Fibroblast of mammary gland (primary cell): ENCODE measurements at places on chromosomes 6 and 20.

GRCh38 chr6:157305670-157306653 lies 17.4 kb downstream of the TMEM242 start:
- no peak for DNase-seq

- DNase-seq: no peak
These were observed 92.4 kb upstream of the B3GAT2 start for GRCh38 chr6:71049198-71049770.

DNA sequence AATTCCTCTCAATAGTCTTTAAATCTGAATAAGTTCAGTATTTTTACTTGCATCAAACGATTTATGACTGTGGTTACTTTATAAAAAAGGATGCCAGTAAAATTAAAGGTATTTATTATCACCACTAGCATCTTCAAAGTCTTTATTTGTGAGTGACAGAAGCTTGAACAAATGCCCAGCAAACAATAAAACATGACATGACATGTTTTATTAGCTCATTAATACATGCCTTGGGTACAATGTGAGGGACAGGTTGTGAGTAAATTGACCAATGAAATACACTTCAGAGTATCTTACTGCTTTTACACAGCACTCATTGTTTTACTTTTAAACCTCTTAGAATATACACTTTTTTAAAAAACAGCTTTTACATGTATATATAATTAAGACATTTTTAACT lies 113.4 kb upstream of the BEND3 start:
- DNase-seq: no peak

DNA sequence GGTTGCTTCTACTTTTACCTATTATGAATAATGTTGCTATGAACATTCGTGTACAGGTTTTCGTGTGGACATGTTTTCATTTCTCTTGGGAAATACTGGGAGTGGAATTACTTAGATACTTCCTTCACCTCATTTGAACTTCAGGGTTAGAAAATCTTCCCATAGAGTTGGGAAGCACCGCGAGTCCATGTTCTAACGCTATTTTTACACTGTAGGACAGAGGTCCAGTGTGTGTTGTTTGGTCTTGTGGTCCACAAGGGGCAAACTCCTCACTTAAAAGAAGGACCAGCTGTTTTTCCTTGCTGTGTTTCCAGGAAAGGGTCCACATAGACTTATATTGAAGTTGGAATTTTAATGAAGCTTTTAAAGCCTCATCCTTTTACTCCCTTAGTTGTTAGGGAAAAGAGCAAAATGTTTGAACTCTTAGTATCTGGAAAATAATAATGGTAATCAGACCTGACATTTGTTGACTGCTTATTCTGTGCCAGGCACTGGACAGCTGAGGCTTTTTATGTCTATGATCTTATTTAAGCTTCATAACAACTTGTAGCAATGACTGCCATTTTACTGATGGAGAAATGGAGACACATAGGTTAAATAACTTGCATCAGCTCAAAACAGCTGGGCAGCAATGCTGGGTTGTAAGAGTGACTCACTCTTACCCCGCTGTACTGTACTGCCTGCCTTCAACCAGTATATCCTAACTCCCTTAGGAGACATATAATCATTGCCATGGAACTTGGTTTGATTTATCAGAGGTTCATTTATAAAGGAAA lies 52.0 kb downstream of the CDC5L start:
- DNase-seq: peak; percentile 88

DNA sequence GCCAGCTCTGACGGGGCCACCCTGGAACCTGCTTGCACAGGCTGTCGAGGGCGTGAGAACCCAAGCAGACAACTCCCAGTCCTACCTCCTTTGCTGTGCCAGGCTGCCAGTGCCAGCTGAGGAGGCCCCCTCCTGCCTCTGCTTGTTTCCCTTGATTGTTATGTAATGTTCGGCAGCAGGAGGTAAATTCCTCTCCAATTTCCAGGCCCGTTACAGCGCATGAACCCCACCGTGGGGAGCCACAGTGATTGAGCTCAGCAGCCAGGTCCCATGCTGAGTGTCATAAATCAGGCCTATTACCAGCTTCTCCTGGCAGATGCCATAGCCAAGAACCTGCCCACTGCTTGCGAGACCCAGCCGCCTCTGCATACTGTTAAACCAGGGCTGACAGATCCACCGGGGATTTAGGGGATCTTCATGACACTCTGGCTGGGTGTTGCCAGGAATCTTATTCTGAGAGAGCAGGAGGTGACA lies 320.5 kb downstream of the DHX35 start:
- no peak for DNase-seq

DNA sequence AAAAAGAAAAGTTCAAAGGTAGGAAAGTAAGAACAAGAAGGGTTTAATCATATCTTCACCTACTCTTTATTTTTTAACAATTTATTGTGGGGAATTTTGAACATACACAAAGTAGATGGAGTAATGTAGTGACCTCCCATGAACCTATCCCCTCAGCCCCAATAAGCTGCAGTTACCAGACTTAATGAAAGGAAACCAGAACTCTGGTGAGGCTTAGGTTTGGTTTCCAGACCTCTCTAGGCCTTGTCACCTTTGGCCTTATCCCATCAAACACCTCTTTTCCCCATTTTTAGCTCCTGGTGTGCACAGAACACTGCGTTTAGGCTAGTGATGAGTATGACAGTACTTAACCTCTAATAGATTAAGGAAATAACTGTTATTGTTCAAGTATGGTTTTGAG lies 42.0 kb downstream of the CBFA2T2 start:
- no peak for DNase-seq

DNA sequence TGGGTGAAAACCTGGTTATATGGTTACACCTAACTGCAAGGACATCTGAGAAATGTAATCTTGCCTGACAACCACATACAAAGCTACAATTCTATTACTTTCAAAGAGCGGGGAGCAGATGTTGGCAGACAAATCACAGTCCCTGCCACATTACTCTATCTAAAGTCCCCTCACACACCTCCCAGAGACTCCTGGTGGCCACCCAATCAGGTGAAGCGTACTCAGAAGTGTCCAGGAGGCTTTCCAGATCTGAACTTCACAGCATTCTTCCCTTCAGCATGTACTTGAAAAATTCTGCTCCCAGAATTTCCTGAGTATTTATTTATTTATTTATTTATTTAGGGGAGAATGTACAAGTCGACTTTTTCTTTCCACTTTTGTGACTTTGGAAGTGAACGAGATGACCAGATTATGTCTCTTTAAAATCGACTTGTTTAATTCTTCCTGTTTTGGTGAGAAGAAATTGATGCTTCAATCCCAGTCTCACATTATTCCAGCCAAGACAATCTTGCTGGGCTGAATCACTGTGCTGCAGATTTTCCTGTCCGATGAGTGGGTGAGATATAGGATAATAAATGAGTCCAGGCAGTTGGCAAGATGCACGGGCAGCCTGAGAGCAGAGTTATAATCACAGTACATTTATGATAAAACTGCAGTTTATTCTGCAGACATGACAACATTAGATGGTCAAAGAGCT lies 46.9 kb upstream of the POPDC3 start:
- peak; percentile 52 for DNase-seq

DNA sequence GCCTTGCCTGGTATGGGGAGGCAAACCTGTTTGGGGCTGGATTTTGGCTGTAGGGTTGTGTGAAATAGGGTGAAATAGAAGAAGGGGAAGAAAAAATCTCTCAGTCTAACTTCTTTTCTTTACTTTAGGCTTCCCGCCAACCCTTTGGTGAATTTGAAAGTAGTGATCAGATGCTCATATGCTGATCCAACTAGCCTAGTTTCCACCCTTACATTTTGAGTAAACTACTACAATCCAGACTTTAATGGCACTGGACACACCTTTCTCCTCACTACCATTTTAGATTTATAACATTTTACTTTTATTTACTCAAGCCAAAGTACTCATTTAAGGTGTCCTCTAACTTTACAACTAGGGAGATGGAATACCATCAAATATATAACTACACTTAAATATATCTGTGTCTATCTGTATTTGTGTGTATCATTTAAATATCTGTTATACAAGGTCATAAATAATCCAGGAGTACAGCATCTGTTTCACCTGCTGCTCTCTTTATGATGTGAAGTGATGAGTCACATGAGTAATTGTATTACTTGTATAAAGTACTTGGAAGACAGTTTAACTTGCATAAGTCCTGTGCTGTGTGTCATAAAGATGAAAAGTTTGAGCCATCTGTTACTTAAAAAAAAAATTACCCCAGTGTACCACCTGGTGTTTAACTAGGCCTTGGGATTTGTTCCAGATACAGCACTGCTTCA lies 172.1 kb downstream of the CDKAL1 start:
- DNase-seq: peak; percentile 80

DNA sequence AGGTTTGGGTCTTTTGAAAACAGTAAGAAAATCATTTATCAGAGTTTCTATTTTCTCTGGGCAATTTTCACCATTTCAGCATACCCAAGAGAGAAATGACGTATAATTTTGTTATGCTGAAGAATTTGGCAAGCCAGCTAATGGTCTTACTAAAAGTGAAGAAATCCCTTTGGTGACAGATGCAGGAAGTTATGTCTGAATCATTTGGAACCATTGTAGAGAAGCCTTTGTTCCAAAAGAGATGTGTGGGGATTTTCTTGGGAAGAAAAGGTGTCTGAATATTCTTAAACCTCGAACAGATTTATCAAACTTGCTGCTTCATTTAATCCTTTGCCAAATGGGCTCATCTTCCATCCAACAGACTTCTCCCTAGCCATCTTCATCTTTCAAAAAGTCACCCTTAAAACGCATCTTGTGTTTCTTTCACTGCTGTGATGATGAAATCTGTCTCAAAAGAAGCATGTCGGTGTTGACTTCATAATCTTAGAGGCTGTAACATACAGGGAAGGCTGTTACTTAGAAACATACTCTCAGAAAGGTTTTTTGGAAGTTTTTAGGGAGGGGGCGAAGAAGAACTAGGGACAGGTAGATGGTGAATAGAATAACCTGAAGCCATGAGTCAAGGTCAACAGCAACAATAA lies 39.5 kb downstream of the CITED2 start:
- DNase-seq: peak; percentile 96

DNA sequence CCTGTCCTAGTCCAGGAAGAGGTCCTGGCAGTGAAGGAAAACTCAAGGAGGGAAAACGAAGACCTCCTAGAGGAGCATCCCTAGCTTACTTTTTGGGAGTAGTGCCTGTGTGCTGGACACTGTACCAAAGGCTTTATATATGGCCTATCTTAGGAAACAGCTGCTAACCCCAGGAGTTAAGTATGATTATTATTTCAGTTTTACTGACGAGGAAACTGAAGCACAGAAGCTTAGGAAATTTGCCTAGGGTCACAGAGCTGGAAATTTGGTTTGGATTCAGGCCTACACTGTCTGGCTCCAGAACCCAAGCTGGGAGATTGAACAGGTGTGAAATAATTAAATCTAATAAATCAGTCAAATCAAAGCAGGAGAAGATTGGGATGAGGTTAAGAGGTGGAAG lies 78.0 kb downstream of the SLX4IP start:
- no peak for DNase-seq
